ENCODE measurements at places on chromosomes 5 and 9. TPM values are rescaled to one million over a fixed set of nuclear protein-coding genes. Genes with fewer than 3 reads are reported as not detected.

Gene PCDHAC1
- total RNA-seq = 0.10 TPM

Gene LEAP2
- total RNA-seq = 7.7 TPM

Gene SLC6A19
- total RNA-seq = 56.2 TPM

- H3K4me1 ChIP-seq = peaks cover 43% of the 10 kb centered on the region
- peak overlapping the region; percentile 41 for H3K4me3 ChIP-seq
- no peaks in the 10 kb centered on the region for H3K36me3 ChIP-seq
- H3K27ac ChIP-seq = peak overlapping the region; percentile 94
Measured at GRCh38 chr9:127904561-127905003, 5.2 kb upstream of the ST6GALNAC6 start.

Gene PCSK5
- 55.3 TPM for total RNA-seq
